Immature natural killer cell (primary cell): ENCODE measurements at places on chromosomes 3 and 15. TPM values are rescaled to one million over a fixed set of nuclear protein-coding genes. Genes with fewer than 3 reads are reported as not detected.

GRCh38 chr3:144557515-144557914 lies 585.9 kb downstream of the DIPK2A start:
- no peak for DNase-seq

DNA sequence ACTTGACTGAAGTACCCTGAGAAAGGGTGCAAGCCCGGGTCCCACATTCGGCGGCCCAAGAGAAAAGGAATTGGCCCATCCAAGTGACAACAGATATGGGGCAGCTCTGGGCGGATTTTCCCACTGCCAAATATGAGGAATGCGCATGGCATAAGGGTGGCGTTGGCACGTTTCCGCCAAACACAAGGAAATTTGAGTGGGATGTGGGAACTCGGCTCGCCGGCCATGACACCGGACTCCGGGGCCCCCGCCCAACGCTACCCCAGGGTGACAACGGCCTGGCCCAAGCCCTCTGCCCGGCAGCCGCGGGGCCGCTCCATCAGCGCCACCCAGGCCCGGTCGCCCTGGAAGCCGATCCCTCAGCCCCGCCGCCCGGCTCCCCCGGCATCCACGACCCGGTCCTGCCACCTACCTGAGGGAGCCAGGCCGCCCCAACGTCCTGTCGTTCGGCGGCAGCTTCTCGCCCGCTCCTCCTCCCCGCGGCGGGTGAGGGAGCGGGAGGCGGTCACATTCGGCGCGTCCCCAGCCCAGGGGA lies 449 bp downstream of the RAF1 start:
- no peak for DNase-seq

The ISY1 gene
- 91.1 TPM for polyA plus RNA-seq

- DNase-seq: no peak
Measured at GRCh38 chr3:12859840-12860239, 18.5 kb upstream of the RPL32 start.

The ATP10A gene
- 2.4 TPM for polyA plus RNA-seq

The PCSK6 gene
- 3.0 TPM for polyA plus RNA-seq

The POPDC2 gene
- polyA plus RNA-seq: 0.50 TPM

DNA sequence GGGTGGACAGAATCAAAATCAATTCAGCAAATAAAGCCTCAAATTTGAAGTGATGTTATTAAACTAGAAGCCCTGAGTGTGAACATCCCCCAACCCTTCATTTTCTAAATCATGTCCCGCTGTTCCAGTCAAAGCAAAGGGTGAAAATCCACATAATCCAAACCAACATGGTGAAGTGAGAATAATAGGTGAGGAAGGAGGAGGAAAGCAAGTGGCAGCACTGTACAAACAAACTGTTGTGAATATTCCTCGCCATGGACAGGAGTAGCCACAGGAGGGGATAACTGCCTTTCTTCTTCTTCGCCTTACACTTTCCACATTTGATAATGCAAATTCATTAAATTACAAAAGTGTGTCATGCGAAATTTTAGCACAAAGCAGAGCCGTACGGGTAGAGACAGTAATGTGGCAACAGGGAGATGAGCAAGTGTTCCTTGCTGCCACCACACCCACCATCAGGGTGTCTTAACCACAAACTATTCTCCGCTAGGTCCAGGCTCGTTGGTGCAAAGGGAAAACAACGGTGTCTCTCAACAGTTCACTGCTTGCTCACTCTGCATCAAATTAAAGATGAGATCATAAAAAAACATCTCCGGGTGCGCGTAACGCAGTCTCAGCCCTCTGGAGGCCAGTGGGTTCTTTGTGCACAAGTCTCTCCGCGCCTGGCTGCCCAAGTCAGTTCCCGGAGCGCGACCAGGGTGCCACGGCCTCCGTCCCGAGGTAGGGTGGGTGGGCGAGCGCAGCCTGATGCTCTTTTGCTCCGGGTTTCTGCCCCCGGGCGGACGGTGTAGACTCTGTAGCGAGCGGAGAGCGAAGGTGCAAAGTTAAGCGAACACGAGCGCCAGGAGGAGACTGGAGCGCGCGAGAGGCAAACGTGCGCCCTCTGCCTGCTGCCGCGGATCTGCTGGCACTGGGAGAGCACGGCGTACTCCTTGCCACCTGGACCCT lies 6.7 kb downstream of the EPHA3 start:
- DNase-seq: no peak

GRCh38 chr3:23748398-23749110 lies 57.2 kb upstream of the UBE2E1 start:
- no peak for DNase-seq

The TTC21A gene
- 0.45 TPM for polyA plus RNA-seq

The HIGD2B gene
- polyA plus RNA-seq: not detected
